ENCODE measurements at places on chromosomes 11 and 22.

- DNase-seq, result no peak
Observed at GRCh38 chr11:100841711-100842407, 154.8 kb downstream of the ARHGAP42 start.

DNA sequence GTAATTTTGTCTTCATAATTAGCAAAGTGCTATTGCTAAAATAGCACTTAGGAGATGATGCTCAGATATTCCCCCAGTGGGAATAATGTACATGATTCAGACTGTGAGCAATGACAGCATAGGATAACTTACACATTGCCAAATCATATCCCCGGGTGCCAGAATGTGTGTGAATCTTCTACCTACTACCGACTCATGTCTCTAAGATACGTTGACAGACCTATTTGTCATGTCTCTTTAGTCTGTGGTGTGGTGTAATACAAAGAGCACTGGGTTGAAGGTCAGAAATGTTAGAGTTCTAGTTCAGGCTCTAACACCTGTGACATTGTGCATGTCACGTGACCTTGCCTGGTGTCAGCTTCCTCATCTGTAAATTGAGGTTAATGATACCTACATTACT, 31.0 kb upstream of the PICALM start:
- DNase-seq, result no peak

- DNase-seq, result no peak
Observed at GRCh38 chr11:58028687-58029411, 1.9 kb upstream of the OR6Q1 start.

DNA sequence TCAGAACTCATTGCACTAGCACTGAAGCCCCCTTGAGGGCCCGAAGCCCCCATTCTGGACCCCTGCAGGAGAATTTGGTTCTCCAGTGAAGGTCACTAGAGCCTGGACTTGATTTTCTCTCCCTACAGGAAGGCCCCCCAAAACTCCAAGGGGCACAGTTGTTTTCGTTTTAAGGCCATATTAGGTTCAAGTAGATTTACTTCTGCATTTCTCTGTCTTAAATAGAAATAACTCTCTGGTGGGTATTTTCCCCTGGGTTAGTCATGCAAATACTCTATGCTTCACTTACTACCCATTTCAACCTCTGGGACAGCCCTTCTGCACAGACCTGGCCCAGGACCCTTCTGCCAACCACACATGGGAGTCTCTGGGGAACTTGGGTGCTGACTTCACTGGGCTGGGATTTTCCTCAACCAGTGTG, 41.6 kb downstream of the WEE1 start:
- DNase-seq, result no peak

DNA sequence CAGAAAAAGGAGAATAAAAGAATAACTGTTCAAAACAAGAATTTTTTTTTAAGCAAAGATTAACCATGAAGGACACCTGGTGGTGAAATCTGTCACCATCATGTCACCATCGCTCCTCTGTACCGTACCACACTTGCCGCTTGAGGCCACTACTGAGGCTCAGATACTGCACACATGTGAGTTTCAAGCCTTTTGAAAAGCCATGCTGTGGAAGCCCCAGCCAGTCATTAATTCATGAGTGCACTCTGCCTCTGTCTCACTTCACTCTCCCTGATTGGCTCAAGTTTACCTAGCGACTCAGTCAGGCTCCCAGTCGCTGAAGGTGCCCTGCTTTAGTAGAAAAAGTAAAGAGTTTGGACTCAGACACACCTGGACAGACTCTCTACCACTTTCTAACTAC, 6.6 kb upstream of the MS4A12 start:
- DNase-seq, result no peak

- DNase-seq, result no peak
Observed at GRCh38 chr11:111047374-111047773, 198.2 kb upstream of the POU2AF2 start.

- no peak for DNase-seq
Observed at GRCh38 chr11:126423154-126423553, 67.7 kb downstream of the ST3GAL4 start.

GRCh38 chr22:26565889-26566288, 24.0 kb downstream of the TPST2 start:
- no peak for DNase-seq

GRCh38 chr11:93756748-93757147, 15.3 kb downstream of the C11orf54 start:
- no peak for DNase-seq

DNA sequence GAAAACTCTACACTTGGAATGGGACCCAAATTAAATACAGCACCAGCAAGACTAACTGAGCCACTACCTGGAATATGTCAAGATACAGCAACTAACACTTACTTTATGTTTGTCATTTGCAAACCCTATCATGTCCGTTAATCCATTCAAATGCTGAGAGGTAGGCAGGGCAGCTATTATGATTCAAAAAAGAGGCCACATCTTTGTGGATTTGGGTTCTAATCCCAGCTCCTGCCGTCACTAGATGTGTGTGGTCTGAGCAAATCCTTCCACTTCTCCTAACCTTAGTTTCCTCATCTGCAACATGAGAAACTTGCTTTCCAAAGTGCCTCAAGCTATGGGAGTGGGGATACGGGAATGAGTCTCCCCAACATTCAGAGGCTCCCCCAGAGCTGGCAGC, 24.2 kb downstream of the FLI1 start:
- DNase-seq, result no peak

DNA sequence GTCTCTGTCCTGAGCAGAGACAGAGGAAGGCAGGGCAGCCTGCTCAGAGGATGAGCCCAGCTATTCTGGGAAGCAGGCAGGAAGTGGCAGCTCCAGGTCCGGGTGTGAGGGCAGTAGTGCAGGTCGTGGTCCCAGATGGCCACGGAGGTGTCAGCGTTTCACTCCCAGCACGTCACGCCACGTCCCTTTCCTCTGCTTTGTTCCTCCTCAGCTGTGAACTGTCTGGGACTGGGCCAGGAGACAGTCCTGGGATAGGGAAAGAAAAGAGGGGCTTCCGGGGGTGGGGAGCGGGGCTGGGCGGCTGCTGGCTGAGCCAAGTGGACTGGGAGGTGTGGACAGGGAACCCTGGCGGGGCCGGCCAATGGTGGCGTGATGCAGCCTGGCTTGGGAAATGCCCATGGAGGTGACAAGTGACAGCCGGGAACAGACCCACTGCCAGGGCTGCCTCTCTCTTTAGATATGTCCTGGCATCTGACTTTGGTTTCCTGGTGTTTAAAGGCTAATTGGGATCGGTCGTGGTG, 64.7 kb downstream of the KCNQ1 start:
- no peak for DNase-seq

DNA sequence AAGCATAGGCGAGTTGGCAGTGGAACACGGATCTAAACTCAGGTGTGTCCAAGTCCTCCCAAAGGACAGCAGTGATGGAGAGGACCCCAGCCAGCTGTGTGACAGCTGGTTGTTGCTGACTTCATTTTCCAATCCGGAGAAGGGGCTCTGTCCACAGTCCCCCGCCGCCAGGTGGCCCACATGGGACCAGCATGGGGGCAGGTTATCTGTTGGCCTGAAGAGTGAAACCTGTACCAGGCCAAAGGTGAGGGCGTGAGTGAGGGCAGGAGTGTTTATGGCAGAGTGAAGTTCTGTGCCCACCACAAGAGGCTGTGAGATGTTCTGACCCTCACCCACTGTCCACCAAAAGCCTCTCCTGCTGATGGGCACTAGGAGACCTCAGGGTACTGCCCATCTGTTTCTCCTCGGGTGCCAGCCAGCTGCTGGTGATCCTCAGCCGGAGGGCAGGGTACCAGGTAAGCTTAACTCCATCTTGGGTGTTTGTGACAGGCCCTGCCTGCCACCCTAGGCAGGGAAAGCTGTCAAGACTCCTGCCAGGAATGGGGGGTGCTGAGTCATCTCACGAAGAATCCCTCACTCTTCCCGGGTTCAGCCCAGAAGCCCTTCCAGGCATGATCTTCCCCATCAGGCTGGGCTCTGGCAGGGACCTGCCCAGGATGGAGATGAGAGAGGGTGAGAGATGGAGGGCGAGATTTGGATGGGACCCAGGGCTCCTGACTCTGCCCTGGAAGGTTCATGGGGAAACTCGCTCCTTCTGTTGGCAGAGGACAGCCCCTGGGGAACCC, 15.5 kb upstream of the TAB1 start:
- no peak for DNase-seq

DNA sequence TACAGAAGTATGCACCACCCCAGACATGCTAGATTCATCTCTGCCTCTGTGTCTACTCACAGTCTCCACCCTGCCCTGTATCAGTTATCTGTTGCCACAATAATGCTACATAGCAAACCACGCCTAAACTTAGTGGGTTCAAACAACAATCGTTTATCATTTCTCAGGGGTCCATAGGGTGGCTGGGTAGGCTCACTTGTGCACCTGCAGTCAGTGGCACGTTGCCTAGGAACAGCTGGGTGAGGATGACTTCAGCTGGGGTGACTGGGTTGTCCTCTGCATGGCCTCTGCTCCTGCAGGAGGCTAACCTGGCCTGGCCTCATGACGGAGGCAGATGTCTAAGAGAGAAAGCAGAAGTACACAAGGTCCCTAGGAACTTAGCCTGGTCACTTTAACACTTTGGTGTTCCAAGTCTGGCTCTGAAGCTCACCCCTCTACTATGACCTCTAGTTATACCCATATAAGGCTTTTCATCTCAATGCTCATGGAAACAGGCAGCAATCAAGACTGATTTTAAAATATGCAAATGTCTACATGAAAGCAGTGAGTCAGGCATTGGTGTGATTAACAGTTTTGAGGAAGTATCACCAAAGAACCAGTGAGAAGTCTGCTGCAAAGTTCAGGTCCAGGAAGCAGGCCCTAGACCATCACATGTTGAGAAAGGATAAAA, 10.7 kb downstream of the OLFML1 start:
- no peak for DNase-seq

GRCh38 chr11:10565493-10565892, 3.0 kb downstream of the LYVE1 start:
- no peak for DNase-seq

DNA sequence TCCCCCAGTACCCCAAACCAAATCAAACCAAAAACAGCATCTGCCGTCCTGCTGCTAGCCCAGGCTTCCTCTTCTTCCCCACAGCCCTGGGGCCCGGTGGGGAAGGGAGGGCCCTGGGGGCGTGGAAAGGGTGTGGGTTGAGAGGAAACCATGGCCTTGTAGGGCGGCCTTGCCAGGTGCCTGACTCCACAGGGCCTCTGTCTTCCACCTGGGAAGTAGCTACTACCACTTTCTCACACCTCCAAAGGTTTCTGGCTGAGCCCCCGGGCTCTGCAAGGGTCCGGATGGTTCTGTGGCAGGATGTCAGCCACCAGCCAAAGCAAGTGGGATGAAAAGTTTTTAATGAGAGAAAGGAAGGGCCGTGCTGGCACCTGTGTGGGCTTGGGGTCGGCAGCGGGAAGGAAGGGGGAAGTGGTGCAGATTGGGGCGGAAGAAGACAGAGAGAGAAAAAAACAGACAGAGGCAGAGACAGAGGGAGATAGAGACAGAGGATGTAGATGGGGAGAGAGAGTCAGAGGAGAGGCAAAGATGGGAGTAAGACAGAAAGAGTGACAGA, 10.5 kb downstream of the TPST2 start:
- no peak for DNase-seq

GRCh38 chr11:15816260-15816871, 540.0 kb downstream of the SOX6 start:
- no peak for DNase-seq

DNA sequence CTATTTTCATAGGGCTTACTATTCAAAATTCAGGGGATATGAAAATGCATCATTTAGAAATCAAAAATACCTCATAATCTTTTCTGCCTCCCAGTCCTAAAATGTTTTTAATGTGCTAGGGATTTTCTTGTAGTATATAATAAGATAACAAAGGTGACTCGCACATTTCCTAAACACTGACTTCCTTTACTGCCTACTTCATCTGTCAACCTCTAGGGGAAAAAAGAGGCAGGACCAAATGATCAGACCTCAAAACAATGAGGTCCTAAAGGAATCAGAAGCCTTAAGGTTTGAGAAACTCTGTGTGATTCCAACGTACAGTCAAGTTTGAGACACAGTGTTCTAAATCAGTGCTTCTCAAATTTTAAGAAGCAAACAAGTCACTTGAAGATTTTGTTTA, 56.1 kb upstream of the POU2AF2 start:
- DNase-seq, result no peak

- peak; percentile 25 for DNase-seq
Observed at GRCh38 chr11:128848815-128849455, 18.2 kb downstream of the KCNJ1 start.

DNA sequence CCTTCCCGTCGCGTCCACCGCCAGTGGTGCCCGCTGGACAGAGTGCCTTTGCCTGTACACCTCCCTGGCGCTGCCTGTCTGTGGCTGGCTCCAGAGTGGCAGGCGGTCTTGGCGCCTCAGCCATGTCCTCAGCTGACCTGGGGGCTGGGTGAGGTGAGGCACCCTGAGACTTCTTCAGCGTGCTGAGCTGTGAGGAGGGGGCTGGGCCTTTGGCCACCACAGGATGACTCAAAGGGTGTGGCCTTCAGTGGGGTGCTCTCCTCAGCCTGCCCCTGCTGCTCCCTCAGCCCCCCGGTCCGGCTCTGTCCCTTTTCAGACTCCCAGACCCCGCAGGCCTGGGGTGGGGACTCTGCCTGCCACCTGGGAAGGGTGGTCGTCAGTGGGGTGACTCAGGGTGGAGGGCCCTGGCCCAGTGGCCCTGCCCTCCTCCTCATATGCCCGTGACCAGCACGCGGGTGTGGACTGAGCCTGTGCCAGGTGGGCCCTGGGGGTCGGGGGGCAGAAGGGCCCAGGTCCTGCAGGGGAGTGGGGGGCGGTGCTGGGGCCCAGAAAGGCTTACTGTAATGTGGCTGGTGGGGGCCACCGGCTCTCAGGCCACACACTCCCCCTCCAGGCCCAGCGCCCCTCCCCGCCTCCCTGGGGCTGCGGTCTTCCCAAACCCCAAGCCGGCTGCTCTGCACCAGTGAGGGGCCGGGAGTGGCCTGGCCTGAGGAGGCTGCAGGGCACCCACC, 15.9 kb downstream of the CRELD2 start:
- DNase-seq, result no peak

DNA sequence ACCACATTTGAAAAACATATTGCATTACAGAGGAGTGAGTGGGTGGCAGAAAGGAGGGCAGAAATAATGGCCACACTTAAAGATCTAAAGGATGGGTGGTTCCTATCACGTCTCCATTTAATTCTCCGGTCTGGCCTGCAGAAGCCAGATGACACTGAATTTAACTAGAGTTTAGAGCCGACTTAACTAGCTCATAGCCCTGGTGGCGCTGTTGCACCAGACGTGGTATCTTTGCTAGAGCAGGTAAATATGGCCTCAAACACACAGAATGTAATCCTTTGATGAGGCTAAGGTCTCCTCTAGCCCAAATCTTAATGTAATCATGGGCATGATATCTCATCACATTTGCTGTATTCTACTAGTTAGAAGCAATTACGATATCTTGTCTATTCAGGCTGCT, 51.5 kb upstream of the GAL start:
- no peak for DNase-seq

GRCh38 chr11:1908618-1909017, 10.9 kb upstream of the TNNT3 start:
- DNase-seq, result no peak
